ENCODE measurements at places on chromosomes 13 and 19.
A peak's percentile ranks its signal among the peaks of the same experiment; 100 is the strongest.

DNA sequence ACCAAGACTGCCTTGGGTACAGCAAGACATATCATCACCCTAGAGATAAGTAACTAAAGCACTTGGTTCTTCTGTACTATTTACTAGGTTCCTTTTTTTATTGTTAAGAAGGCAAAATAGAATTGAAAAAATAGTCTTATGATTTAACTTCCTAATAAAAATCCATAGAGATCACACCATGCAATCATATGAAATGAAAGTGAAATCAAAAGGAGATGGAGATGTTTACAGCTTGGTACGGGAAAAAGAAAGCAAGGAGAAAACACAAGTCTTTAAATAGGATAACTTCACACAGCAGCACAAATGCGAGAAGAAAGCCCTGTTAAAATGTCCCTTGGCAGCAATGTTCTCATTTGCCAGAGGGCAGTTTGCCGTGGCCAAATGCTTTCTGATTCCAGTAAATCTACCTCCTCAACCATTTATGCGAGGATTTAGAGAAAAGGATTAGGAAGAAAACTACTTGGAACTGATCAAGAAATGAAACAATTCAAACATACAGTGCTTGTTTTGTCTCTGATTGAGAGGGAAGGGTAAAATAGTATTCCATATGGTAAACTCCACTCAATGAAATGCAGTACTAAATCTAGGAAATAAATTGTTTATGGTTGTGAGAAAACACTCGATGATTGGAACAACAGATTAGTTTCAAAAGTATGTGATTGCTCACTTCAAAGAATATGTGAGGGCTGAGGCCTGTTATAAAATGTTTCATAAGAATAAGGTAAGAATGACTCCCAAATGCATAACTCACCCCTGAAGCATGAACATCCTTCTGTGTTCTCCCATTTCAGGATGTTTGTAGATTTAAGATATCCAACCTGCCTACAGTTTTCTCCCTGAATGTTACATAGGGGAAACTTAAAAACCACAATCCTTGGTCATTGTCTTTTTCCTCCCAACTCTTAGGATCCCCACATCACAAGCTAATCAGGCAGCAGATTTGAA, 487.8 kb downstream of the DACH1 start:
- no peak for DNase-seq

- DNase-seq, result no peak
Observed at GRCh38 chr13:46726347-46726746, 70.6 kb downstream of the ESD start.

DNA sequence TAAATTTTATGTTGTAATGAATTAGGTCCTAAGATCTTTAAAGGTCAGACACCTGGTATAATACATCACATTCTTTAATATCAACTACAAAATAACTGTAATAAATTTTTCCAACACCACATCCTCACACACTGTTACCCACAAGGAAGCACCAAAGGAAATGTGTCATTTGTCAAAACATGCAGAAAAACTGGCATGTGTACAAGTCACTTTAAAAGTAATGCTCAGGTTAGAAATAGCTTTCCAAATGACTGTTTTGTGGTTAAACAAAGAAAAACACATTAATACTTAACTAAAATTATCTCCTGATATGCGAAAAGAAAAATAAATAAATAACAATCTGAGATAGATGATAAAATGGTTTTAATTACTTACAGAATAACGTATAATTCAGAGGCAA, 74.7 kb downstream of the MZT1 start:
- no peak for DNase-seq

GRCh38 chr13:94400874-94401273, 78.6 kb downstream of the DCT start:
- no peak for DNase-seq

DNA sequence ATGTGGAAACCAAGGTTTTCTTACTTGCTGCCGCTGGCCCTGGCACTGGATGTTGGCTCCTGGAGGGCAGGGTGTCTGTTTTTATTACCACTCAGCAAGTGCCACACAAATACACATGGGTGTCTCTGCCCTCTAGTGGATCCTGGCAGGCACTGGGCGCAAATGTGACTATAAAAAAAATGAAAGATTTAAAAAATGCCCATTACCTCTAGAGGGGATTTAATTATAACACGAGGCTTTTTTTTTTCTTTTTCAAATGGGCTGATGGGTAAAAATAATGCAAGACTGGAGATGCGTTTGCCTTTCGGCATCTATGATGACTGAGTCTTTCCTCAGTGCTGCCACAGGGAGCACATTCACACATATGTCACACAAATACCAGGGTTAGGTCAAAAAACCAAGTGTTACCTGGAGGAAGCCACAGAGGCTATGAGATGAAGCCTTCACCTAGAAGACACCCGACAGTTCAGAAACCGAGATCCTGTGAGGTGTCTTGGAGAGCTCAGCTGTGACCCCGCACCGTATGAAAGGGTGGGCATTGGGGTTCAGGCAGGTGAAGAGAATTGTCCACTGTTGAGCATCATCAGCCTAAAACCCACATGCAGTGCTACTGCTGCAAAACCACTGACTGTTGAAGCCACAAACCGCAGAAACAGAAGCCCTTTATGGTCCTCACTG, 25.7 kb downstream of the CHAMP1 start:
- peak; percentile 39 for DNase-seq

- DNase-seq, result no peak
Observed at GRCh38 chr19:39321117-39321831, 611 bp upstream of the LRFN1 start.

DNA sequence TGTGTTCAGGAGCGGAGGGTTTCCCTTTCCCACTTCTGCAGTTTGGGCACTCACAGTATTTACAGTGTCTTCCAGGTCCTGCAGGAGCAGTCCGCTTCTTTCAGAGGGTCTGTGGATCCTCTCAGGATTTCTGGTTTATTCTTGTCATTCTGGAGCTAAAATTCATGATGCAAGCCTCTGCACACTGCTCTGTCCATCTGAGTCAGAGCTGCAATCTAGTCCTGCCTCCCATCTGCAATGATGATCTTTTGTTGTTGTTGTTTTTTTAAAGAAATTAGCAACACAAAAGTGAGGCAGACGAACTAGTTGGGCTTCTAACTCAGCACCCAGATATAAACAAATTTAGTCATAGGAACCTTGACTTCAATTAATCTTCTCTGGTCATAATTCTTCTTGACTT, 86.5 kb downstream of the DLEU7 start:
- DNase-seq, result no peak

DNA sequence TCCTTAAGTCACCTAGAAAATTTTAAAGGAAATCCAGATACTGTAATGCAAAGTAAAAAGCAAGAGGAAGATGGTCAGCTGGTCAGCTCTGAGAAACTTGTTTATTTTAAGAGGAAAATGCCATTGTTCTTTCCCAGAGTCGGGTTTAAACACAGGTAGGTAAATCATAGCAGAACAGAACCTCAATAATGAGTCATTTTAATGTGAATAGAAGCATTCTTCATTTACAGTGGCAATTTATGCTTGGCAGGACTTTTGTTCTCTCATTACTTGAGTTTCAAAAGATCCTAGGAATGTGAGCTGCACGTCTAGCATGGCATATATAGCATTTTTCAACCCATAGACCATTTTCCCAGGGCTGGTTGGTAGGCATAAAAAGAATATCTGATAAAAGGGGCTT, 132.3 kb downstream of the LIG4 start:
- DNase-seq, result no peak

DNA sequence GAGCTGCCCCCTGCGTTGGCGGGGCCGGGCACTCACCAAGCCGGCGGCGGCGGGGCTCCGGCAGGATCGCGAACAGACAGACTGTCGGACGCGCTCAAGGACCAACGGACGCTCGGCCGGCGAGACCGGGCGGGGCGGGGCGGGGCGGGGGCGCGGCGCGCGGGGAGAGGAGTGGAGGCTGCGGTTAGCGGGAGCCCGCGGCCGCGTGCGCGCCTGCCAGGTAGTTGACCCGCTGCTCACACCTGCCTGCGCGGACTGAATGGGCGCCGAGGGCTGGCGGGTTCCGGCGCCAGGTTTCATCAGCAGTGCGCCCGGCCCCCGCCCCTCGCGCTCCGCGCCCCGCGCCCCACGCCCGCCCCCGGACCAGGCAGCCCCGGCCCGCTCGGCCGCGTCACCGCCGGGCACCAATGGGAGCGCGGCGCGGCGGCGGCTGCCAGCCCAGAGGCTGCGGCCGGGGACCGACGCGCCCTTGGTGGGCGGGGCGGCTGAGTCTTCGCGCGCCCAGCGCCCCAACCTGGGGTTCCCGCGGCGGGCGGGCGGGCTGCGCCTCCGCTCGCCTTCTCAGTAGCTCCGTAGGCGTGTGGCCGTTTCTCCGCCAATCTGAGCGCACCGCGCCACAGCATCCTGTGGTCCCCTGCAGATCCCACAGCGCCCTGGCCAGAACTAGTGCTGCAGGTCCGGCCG, at the start of gene SLC7A1:
SLC7A1 (minus strand) TSS at position 309 of the 684 bp plus-strand sequence. CDS start 59,500 bp downstream, outside the sequence.
- DNase-seq, result peak; percentile 66

All from NCI-H510A treated with DMSO at 0.1 percent for 48 hours (cell line).